ENCODE measurements at places on chromosomes 6 and 20.
A peak's percentile ranks its signal among the peaks of the same experiment; 100 is the strongest.

GRCh38 chr6:74936886-74937285, 269.0 kb downstream of the COL12A1 start:
- DNase-seq: no peak

DNA sequence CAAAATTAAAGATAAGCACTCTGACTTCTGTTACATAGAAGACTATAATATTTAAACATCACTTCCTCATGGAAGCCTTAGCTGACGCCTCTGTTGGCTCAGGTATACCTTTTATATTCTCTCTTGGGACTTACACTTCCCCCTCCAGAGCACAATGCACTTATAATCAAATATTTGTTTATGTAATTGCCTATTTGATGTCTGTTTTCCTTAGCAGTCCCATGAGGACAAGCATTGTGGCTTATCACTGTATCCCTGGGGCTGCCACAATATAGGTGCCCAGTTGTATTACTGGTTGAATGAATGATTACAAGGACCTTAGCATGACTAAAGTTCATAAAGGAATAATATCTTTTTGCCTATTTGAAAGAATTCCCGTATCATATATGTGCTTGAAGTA, 186.7 kb upstream of the VGLL2 start:
- no peak for DNase-seq

DNA sequence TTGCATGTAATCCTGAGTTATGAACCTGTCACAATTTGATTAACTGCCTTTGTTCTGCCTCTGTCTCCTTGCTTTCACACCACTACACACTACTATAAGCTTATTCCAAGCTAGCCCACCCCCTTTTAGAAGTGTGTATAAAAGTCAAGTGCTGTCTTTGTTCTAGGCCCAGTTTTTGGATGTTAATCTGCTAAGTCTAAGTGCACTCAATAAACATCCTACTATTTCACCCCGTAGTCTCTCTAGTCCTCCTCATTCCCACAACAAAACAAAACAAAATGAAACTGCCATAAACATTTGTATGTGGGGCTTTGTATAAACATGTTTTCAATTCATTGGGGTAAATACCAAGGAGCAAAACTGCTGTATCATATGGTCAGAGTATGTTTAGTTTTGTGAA, 16.1 kb upstream of the SPACA1 start:
- no peak for DNase-seq

- DNase-seq: no peak
Observed at GRCh38 chr6:150567380-150567779, 32.3 kb upstream of the PLEKHG1 start.

- no peak for DNase-seq
Observed at GRCh38 chr6:90291565-90291964, 5.1 kb downstream of the BACH2 start.

GRCh38 chr6:12440981-12441380, 150.8 kb downstream of the EDN1 start:
- no peak for DNase-seq

- no peak for DNase-seq
Observed at GRCh38 chr6:140966676-140967075, 1166.0 kb upstream of the GJE1 start.

DNA sequence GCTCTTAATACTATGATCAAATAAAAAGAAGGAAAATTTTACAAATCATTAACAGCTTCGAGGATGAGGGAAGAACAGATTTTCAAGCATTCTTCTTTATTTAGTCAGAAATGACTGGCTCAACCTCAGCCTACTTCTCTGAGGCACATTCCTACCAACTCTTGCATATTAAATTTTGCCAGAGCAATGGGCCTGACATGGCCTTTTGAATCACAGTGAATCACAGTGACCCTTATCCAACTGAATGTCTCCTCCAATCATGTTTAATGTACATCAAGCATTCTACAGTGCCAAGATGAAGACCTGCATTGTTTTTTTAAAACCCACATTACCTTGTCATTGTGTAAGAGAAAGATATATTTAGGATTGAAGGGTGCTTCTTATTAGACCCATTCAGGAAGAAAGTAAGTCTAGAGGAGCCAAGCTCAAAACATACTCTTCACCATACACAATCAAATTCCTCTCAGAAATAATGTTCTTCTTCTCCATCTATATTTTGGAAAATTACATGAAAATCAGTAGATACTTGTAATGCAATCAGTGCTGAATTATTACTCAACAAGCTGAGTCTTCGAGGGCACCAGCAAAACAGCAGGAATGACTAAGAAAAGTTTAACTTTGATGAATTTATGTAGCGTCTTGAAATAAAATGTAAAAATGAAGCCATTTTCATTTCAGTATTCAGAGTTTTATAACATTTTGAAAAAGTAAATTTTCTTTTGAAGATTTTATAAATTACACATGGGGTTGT, 44.1 kb upstream of the MOXD1 start:
- no peak for DNase-seq

GRCh38 chr20:53399083-53399482, 194.6 kb downstream of the ZNF217 start:
- DNase-seq: no peak

DNA sequence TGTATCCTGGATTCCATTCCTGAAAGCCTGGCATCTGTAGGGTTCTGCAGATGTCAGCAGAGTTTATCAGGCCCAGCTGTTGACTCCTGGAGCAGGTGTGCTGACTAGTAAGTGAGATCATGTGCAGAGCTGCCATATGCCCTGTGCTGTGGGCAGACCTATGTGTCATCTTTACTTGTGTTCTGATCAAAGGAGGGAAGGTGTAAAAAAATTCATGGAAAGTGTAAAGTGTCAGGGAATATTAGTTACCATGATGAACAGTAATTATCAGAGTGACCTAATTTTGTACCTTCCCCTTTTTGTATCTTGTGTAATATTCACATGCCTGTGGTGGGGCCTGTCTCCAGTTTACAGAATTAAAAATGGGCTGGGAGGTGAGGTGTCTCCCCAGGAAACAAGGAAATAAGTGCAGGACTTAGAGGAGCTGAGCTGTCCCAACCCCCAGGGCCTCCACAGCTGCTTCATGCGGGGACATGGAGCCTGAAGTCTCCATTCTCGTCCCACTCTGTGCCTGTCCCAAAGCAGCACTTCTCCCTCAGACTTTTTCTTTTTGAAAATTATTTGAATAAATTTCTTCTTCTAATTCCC, 148.2 kb upstream of the GGTLC1 start:
- no peak for DNase-seq

- no peak for DNase-seq
Observed at GRCh38 chr6:154887051-154887450, 108.1 kb upstream of the TIAM2 start.

- DNase-seq: no peak
Observed at GRCh38 chr6:12484519-12484918, 194.4 kb downstream of the EDN1 start.

DNA sequence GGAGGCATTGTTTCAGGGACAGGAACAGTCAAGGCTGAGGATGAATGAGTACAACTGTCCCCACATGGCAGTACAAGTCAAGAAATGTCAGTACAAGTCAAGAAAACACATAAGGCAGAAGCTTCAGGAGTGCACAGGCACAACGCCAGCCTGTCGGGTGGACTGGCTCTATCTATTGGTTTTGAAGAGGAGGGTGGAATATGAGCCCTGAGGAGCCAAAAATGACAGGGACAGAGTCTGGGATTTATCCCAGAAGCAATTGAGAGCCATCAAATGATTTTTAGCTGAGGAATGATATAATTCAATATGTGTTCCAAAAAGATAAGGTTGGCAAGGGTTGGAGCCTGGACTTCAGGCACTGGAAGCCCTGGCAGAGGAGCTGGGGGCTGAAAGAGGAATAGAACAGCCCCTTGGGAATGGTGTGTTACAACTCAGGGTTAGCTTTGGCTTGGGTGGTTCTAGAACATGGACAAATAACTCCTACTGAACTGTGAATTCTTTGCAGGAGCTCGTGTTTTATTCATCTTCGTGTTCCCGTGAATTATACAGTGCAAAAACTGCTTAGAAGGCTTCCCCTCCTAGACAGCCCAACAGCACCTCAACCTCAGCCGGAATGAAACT, 425.7 kb upstream of the ARID1B start:
- DNase-seq: no peak

GRCh38 chr6:17417817-17418216, 24.4 kb downstream of the CAP2 start:
- no peak for DNase-seq

DNA sequence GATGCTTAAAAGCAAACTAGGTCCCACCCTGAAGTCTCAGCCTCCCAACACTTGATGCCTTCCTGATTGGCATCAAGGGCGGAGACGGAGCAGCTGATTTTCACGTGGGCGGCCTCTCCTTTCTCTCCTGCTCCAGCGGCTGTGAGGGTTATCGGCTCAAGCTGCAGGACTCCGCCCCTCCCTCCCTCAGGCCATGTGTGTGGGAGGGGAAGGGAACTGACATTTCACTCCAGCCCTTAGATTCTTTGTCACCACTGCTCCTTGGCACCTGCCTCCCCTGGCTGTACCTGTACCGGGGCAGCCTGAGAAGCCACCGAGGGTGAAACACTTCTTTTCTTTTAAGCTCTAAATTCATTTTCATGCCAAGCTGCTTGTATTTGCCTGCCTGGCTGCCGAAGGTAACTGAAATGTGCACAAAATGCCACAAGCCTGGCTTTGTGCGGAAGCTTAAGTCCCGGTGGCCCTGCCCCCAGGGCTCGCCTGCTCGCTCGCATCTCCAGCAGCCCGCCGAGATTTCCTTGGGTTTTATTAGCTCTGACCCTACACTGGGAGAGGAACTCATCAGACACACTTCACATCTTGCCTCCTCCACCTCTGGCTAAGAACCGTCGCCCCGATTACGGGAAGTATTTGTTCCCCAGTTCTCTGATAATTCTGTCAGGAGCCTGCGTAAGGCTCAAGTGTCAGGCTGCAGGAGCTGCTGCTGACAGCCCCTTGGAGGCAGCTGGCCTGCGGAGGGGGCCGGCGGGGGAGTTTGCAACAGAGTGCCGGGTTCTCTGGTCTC, 9.6 kb upstream of the CPNE5 start:
- DNase-seq: no peak

GRCh38 chr6:68572525-68572924, 62.6 kb upstream of the ADGRB3 start:
- no peak for DNase-seq

DNA sequence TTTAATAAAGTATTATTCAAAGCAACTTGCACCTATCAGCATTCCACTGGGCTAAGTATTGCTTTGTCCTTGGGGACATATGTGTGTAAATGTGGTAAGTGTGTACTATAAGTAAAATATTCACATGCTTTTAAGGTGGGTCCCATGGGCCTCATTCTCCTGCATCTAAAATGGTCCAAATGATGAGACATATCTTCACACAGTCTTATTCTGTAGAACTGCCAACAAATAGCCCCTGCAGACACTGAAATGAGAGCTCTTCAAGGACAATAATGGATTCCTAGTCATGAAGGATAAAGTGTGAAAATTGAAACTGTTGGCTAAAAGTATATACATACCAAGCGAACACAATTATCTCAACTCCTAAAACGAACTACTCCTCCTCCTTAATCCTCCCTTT, 81.8 kb downstream of the SMLR1 start:
- no peak for DNase-seq

- DNase-seq: no peak
Observed at GRCh38 chr6:74534465-74535211, 671.2 kb downstream of the COL12A1 start.

DNA sequence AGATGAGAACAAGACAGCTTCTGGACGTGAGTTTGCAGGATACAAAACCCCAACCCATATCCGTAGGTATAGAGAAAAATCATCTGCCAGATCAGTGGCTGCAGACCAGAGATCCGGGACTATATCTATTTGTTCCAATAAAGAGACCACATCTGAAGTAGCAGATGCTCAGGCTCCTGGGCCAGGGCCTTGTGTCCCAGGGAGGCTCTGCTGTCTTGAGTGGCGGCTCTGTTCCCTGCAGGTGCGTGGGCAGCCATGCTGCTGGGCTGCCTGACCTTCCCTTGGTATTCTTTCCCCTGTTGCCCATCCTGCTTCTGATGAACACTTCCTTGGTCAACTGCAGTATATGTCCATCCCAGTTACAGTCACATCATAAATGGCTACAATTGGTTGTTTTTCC, 34.9 kb downstream of the ERMARD start:
- DNase-seq: no peak

- no peak for DNase-seq
Observed at GRCh38 chr6:33845031-33845745, 41.4 kb upstream of the MLN start.

GRCh38 chr20:59891581-59891980, 41.9 kb downstream of the SYCP2 start:
- DNase-seq: no peak

DNA sequence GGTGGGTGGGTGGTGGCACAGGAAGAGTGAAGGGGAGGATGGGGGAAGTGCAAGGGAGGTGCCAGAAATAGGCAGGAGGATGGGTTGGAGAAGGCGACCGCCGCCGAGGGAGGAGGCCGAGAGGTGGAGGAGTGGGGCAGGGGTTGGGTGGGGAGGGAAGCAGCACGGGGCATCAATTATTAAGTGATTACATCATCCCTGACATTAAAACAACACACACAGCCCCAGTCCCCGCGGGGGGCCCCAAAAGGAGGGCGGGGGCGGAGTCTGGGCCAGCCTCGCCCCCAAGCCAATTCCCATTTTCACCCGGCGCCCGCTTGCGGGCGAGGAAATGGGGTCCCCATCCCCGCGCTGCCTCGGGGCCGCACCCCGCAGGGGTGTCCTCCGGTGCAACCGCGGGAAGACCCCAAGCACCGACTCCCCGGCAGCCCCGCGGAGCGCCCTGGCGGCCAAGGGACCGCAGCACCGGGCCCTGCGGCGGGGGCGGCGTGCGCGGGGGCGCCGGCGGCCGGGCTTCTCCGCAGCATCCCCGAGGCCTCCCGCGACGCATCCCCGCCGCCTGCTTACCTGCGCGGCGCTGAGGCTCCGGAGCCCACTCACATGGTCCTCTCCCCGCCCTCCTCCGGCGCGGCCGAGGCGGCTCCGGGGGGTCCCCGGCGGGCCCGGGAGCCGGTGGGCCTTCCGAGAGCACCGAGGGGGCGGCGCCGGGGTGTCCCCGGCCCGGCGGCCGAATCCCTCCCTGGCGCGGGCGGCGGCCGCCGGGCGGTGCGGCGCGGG, 663 bp downstream of the FYN start:
- DNase-seq: peak; percentile 67

DNA sequence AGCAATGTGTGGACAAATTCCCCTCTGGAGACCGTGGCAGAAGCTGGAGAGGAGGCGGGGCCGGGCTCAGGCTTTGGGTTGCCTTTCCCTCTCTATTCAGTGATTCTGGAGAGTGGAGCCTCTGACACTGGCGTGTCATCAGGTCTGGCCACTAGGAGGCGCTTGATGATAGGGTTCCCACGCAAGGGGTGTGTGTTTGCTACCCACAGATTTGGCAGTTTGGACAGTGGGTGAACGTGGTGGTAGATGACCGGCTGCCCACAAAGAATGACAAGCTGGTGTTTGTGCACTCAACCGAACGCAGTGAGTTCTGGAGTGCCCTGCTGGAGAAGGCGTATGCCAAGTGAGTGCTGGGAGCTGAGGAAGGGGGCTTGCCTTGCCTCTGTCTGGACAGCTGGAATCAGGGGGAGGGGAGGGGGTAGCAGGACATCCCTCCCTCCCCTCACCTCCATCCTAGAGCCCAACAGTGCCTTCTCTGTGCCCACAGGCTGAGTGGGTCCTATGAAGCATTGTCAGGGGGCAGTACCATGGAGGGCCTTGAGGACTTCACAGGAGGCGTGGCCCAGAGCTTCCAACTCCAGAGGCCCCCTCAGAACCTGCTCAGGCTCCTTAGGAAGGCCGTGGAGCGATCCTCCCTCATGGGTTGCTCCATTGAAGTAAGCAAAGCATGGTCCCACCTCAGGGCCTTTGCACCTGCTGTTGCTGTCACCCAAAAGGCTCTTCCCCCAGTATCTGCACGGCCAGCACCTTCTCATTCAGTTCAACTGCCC, 14.3 kb downstream of the CAPN11 start:
- peak; percentile 77 for DNase-seq

GRCh38 chr6:56888687-56889086, 66.2 kb upstream of the BEND6 start:
- no peak for DNase-seq

GRCh38 chr6:37516920-37517405, 17.3 kb upstream of the CCDC167 start:
- no peak for DNase-seq

All from stimulated activated CD4-positive, alpha-beta T cell treated with anti-CD3 and anti-CD28 coated beads, Interleukin-4, amount 100 ng/mL, for 1 hour (primary cell).